NCI-H748 treated with DMSO at 0.1 percent for 48 hours (cell line): ENCODE measurements at places on chromosomes 7 and 10.
A peak's percentile ranks its signal among the peaks of the same experiment; 100 is the strongest.

DNA sequence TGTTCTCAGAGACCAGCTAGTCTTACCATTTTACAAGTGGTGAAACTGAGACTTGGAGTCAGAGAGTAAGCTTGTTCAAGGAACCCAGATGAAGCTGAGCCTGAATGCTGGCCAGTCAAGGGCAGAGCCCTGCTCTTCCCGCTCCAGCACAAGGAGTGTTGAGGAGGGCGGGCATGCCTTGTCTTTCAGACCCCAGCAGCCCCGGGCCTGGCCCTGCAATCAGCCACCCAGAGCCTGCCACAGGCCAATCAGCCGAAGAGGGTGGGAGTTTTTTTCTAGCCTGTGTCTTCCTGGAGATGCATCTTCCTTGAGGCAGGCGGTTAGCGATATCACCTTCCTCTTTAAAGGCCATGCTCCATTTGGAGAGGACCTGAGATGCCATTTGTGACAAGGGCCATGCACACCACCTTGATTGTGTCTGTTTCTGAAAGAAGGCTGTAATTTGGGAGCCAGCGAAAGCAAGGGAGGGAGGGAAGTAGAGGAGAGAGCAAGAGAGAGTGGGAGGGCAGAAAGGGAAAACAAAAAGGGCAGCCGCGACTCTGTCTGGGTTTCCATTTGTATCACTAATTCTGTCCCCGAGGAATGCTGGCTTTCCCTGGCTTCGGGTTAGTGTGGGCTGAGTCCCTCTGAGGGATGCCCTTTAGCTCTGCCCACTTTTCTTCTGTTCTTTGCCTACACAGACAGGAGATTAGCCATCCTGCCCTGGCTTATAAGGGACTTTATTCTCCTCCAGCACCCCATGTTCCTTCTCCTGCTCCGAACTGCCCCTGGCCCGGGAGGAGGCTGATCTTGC lies 8.0 kb downstream of the CDH23 start:
- DNase-seq, result no peak

GRCh38 chr10:32004161-32004591 lies 52.0 kb downstream of the KIF5B start:
- no peak for DNase-seq

GRCh38 chr10:96093948-96094347 lies 36.1 kb upstream of the ZNF518A start:
- DNase-seq, result no peak

DNA sequence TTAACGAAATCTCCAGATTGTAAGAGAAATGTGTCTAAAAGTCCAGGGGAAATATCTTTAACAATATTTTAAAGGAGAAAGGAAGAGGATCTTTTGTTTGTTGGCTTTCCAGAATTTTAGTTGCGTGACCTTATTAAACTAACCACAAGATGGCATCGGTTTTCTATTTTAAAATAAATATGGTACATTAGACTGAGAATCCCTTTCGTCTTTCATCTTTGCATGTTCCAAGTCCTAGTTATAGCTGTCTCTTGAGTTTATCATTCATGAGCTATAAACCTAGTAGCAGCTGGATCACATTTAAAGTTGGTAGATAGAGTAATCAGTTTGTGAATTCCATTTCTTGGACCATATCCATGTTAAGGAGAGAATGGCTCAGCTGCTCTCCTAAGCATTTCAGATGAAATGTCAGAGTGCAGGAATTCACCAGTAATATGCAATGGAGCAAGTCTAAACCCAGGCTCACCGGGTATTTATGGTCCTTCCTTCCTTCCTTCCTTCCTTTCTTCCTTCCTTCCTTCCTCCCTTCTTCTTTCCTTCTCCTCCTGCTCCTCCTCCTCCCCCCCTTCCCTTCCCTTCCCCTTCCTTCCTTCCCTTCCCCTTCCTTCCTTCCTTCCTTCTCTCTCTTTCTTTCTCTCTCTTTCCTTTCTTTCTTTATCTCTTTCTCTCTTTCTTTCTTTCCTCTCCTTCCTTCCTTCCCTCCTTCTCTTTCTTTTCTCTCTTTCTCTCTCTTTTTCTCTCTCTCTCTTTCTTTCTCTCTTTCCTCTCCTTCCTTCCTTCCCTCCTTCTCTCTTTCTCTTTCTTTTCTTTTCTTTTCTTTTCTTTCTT lies 57.8 kb upstream of the RAB18 start:
- peak; percentile 2 for DNase-seq
